Activated CD8-positive, alpha-beta T cell treated with anti-CD3 and anti-CD28 coated beads, Interleukin-2, amount 10 ng/mL, durations not matched to agents 7 days and 5 days (primary cell): ENCODE measurements at places on chromosomes 1 and 21. TPM values are rescaled to one million over a fixed set of nuclear protein-coding genes. Genes with fewer than 3 reads are reported as not detected.

Gene PDE9A
- 8.3 TPM for total RNA-seq

- no peak for DNase-seq
These were observed 51.9 kb downstream of the SYT2 start for GRCh38 chr1:202658251-202658759.

Gene CORT
- total RNA-seq: not detected

Gene AUNIP
- total RNA-seq: 9.1 TPM

Gene PGM1
- total RNA-seq: 65.9 TPM

DNA sequence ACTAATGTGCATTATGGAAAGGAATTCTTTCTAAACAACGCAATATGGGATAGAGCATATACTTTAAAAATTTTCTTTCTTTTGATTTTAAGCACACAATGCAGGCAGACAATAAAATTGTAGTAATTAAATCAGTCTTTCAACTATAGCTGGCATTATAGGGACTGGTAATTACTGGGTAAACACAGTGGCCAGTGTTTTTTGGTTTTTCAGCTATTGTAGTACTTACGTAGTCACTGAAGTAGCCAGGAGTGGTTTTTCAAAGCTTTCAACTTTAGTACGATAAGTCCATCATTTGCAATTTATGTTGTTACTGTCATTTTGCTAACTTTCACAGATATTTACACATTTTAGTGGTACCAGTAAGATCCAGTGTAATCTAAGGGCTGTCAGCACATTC, 50.6 kb downstream of the RAB3GAP2 start:
- DNase-seq: no peak

DNA sequence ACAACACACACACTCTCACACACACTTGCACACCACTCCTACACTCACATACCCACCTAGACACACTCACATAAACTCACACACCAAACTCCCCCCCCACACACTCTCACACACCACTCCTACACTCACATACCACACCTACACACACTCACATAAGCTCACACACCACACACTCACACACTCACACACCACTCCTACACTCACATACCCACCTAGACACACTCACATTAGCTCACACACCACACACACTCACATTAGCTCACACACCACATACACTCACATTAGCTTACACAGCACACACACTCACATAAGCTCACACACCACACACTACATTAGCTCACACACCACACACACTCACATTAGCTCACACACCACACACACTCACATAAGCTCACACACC, 33.1 kb downstream of the OPTC start:
- DNase-seq: no peak

Gene TUFT1
- total RNA-seq: 0.42 TPM

DNA sequence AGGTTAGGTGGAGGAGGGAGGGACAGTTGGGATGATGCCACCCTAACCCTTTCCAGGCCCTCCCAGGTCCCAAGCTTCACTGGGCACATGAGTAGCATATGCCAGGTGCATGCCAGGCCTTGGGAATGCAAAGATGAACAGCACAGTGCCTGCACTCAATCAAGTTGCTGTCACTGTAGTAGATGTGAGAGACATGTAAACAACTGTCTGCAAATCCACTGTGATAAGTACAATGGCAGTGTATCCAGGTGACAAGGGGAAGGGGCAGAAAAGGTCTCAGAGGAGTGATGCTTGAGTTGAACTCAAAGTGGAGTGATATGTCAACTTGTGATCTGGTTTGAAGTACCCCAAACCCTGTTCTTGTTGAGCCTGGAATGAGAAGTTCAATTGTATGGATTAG, 49.5 kb upstream of the LRRN2 start:
- DNase-seq: no peak

Gene CYP4Z1
- total RNA-seq: not detected

- DNase-seq: no peak
These were observed 175.6 kb upstream of the HP1BP3 start for GRCh38 chr1:20962576-20963258.

GRCh38 chr1:15456313-15456954, at the start of gene CELA2A:
TSS of gene CELA2A (plus strand) at chr1:15456732. CDS start at chr1:15456754, 22 bp downstream.
- no peak for DNase-seq

- DNase-seq: no peak
These were observed 34.6 kb upstream of the DOCK7 start for GRCh38 chr1:62722796-62723195.

GRCh38 chr1:86335916-86336315, 60.2 kb downstream of the ODF2L start:
- DNase-seq: no peak

- no peak for DNase-seq
These were observed 185.9 kb upstream of the ATP1B1 start for GRCh38 chr1:168920456-168921094.

Gene RGSL1
- total RNA-seq: not detected

Gene ADAM30
- not detected for total RNA-seq

Gene ZNF648
- not detected for total RNA-seq

DNA sequence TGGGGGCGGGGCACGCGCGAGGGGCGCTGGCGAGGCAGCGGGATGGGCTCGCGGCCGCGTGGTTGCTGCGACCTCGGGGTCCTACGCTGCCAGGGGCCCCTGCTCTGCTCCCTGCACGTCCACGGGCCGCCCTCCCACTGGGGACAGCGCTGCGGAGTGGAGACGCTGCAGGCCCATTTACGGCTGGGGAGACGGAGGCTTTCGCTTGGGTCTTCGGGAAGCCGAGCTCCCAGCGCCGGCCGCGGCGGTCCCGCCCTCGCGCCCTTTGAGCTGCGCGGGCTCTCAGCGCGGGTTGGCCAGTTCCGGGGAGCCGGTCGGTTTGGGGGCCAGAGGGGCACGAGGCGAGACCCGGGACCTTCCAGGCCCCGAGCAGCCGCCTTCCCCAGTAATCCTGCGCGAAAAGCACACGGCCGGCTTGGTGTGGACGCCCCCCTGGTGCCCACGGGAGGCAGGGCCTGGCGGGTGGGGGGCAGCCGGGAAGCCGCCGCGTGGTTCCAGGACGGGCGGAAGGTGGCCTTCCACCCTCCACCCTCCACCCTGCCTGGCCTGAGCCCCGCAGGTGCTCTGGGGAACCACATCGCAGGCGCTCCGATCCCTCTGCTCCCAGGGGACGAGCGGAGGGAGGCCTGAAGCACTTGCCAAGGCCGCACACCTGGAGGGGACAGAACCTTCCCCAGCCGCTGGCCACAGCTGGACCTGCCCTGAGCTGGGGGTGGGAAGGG, 570 bp upstream of the PEX10 start:
- no peak for DNase-seq

- no peak for DNase-seq
These were observed 252.5 kb upstream of the C1orf105 start for GRCh38 chr1:172167796-172168596.

Gene HSD3B1
- total RNA-seq: not detected
